GM04504 (cell line): ENCODE measurements at places on chromosomes 12 and 14.

DNA sequence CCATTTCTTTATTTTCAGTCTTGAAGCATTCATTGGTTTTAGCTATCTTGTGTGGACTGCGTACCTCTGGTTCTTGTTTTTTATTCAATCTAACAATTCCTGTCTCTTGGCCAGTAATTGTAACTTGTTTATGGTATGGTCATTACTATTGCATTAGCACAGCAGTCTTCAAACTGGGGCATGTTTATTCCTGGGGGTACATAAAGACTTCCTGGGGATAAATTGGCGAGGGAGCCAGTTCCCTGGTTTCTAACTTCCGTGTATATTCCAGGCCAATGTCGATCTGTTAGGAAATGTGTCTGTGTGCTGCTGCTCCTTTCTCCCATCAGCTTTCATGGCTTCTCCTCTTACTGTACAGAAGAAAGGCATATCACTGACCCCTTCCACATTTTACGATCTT, 13.7 kb upstream of the EVL start:
- DNase-seq = no peak

DNA sequence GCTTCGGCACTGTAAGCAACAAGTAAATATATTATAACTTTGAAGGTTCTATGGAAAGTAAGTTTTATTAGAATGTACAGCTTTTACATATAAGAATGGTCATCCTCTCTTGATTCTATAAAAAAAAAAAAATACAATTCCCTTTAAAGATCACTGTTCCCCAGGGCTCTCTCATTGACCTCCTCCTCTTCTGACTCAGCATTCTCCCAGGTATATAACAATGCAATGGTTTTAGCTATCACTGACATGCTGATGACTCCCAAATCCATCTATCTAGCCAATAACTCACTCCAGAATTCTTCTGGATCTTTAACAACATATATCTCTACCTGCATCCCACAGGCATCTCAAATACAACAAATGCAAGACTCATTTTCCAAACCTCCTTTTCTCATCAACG, 62.7 kb downstream of the EEA1 start:
- no peak for DNase-seq

GRCh38 chr12:124874988-124875802, 11.5 kb upstream of the SCARB1 start:
- no peak for DNase-seq

GRCh38 chr14:39435241-39435640, 3.0 kb upstream of the FBXO33 start:
- no peak for DNase-seq

- no peak for DNase-seq
Observed at GRCh38 chr14:89681086-89682018, 264.3 kb upstream of the FOXN3 start.

DNA sequence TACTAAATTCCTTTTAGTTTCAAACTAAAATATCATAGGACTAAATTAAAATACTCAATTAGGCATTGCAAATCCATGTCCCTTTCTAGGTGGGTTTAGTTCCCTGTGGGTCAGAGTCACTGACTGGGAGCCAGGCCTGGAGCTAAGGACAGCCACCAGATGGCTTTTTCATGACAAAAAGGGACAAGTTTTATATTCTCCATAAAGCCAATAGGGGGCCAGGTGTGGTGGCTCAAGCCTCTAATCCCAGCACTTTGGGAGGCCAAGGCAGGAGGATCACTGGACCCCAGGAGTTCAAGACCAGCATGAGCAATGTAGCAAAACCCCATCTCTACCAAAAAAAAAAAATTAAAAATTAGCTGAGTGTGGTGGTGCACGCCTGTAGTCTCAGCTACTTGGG, 35.4 kb upstream of the EIF5 start:
- no peak for DNase-seq
